Vagina (tissue), 2 donors: ENCODE measurements at places on chromosomes 5 and 9. TPM values are rescaled to one million over a fixed set of nuclear protein-coding genes. Genes with fewer than 3 reads are reported as not detected.

DNA sequence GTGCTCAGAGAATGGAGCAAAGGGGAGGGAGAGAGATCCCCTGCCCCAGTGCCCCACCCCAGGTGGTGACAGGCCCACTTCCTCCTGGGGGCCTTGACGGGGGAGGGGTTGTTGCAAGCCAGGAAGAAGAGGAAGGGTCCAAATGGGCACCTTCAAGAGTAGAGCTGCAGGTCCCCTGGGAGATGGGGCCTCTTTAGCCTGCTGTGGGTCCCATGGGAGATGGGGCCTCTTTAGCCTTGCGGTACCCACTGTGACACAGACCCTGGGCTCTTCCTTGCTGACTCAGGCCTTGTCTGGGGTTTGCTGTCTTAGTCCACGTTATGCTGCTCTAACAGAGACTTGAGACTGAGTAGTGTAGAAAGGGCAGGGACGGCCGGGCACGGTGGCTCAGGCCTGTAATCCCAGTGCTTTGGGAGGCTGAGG, 9.6 kb upstream of the TOR4A start:
- no peak for DNase-seq

DNA sequence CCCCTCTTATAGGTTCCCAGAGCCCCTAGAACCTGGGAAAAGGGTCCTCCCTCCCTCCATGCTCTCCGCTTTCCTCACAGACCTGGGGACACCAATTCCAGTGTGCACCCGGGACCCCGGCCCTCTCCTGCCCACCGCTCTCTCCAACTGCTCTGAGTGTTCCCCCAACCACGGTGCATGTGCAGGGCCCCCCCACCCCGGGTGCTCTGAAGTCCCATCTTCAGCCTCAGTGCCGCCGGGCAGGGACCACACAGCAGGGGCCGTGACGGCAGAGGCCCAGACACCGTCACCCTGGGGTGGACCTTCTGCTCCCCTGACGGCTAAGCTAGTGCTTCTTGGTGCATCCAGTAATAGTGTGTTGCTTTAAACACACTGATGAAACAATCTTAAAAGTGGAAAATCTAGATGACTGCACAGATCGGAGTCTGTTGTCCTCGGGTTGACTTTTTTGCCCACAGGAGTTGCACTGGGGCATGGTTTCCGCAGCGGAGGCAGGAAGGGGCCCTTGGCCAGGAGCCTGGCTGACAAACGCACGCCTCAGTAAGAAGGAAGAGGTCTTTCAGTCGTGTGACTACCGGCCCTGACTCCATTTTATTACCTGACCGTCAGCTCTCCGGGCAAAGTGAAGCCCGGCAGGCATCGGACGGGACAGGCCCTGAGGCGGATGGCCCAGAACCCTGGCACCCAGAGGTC, 36.2 kb upstream of the SLC6A3 start:
- no peak for DNase-seq

- DNase-seq: no peak
Observed at GRCh38 chr5:94777056-94777880, 158.8 kb downstream of the SLF1 start.

DNA sequence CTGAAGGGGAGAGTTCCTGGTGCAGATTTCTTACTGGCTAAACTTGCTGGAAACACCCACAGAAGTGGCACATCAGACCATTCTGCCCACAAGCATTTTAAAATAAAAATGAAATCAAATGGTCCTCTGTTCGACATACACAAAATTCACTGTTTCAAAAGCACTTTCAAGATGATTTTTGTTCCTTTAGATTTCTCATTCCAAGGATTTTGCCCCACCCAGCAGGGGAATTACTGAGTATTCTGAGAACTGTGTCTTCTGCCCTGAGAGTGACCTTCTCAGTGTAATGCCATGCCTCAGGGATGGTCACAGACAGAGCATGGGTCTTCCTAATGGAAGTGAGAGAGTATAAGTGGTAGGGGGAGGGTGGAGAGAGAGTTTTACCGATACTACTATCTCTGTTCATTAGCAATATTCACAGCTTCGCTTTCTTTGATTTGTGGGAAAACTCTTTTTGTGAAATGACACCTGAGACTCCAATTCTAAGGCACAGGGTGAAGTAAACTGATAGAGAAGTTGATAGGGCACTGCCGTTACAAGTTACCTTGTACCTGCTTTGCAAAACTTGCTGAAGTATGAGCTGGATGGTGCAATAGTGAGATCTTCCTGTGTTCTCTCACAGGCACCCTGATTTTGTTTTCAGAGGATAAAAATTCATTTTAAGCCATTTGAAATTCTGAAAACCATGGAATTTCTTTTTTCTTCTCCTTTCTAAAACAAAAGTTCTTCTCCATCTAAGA, 95.8 kb upstream of the CD180 start:
- no peak for DNase-seq

- DNase-seq: no peak
Observed at GRCh38 chr5:151863566-151863965, 61.1 kb downstream of the GLRA1 start.

DNA sequence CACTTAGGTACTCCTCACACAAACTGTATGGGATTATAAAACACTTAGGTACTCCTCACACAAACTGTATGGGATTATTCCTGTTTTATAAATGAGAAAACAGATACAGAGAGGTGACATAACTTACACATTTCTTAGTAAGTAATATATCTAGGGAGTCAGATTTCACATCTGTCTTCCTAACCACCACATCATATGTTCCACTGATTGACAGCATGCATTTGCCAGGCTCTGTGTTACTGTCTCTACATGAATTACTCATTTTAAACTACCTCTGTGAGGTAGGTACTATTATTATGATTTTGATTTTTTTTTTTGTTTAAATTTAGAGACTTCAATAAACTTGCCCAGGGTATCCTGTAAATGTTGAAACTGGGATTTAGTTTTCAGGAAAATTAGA, 232.7 kb downstream of the CCDC171 start:
- DNase-seq: no peak

- DNase-seq: no peak
Observed at GRCh38 chr9:22528485-22528884, 81.9 kb downstream of the DMRTA1 start.

RASGEF1C gene
- total RNA-seq: 2.5 TPM
